ENCODE measurements at places on chromosomes 5 and 9.

DNA sequence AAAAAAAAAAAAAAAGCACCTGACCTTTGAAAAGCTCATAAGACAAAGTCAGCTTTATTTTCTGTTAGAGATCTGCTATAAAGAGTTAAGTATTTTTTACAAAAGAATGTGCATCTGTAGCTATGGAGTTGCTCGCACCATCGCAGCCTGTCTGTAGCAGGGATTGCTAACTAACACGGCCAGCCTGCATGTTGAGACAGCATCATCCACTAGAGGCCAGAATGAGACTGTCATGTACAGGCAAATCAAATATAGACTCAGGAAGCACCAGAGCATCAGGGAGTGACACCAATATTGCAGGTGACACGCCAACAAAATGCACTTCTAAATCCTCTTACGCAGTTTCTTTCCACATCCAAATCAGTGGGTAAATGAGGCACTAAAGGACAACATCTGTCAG, 136.3 kb upstream of the RASEF start:
- DNase-seq: no peak

- DNase-seq: no peak
Observed at GRCh38 chr9:87497604-87498045, at the start of gene DAPK1. Gene DAPK1, plus strand, starts transcription at chr9:87497867. Its CDS starts 1,211 bp downstream, at chr9:87499078.

- no peak for DNase-seq
Observed at GRCh38 chr5:178440181-178440580, 150.0 kb downstream of the COL23A1 start.

DNA sequence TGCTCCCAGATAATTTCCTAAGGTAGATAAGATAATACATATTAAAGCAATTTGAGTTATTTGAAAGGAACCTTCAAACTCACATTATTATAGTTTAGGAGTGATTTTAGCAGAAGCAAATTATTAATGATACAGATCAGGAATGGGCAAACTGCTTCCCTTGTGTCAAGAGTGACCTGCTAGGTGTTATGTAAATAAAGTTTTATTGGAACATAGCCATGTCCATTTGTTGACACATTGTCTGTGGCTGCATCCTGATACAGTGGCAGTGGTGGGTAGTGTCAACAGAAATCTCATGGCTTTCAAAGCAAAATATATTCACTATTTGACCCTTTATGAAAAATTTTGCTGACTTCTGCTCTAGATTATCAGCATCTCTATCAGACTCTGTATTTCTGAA, 11.4 kb upstream of the BASP1 start:
- no peak for DNase-seq

- no peak for DNase-seq
Observed at GRCh38 chr9:95912773-95913172, 37.3 kb downstream of the ERCC6L2 start.

- DNase-seq: no peak
Observed at GRCh38 chr5:5066276-5067186, 73.6 kb upstream of the ADAMTS16 start.

GRCh38 chr9:117927354-117927753, 223.2 kb downstream of the TLR4 start:
- no peak for DNase-seq

GRCh38 chr9:71955300-71955915, 44.0 kb downstream of the C9orf85 start:
- DNase-seq: no peak

DNA sequence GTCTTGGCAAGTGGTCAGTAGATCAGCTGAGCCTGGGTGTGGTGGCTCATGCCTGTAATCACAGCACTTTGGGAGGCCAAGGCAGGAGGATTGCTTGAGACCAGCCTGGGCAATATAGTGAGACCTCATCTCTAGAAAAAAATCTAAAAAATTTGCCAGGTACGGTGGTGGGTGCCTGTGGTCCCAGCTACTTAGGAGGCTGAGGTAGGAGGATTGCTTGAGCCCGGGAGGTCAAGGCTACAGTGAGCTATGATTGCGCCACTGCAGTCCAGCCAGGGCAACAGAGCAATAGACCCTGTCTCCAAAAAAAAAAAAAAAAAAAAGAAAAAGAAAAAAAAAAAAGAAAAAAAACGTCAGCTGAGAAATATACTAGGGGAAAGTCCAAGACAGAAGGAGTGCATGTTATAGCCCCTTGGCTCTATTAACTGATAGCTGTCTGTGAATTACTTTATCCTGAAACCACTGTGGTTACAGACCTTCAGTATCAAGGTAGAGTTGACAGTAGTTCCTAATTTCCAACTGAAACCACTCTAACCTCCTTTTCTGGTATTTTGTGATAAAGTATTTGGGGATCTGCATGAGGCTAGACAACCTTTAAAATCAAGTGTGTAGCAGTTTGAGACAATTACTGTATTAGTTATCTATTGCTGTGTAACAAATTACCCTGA, 2.3 kb upstream of the INIP start:
- DNase-seq: no peak

DNA sequence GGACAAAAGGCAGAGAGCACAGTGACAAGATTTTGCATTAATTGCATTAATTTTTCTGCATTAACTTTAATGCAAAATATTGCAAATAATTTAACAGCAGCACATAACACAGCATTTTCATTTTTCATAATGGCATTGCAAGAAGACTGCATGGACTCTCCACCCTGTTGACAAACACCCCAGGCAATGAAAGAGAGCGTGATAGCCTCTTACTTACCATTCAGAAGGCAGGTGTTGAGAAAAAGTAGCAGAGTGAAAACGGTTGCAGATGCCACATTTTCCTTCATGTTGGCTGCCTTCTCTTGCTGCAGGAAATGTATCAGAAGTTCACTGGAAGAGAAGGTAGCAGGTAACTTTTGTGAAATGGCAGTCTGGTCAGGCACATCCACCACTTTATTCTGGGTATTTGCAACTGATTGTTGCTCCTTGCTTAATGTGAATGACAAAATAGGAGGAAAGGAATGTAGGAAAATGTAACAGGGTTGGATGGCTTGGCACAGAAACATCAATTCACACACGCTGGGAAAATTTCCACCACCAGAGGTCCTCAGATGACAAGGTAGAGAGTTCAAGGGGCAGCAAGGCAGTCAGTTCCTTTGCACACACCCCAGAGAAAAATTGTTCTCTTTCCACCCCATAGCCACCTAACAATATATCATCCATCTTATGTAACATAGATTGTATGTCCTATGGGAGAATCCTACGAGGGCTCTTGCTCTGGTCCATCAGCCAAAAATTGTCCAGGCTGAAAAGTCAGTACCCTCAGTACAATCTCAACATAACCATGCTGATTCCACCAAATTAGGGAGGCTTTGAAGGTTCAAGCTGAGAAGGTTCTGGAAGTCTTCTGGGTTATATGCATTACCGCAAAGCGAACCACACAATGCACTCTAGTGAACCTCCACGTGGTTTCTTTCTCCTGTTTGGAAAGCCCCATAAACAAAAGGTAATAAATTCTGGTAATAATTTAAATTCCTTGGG, 41.9 kb upstream of the AGXT2 start:
- DNase-seq: peak; percentile 14

- DNase-seq: no peak
Observed at GRCh38 chr9:125971050-125971449, 223.9 kb downstream of the PBX3 start.

DNA sequence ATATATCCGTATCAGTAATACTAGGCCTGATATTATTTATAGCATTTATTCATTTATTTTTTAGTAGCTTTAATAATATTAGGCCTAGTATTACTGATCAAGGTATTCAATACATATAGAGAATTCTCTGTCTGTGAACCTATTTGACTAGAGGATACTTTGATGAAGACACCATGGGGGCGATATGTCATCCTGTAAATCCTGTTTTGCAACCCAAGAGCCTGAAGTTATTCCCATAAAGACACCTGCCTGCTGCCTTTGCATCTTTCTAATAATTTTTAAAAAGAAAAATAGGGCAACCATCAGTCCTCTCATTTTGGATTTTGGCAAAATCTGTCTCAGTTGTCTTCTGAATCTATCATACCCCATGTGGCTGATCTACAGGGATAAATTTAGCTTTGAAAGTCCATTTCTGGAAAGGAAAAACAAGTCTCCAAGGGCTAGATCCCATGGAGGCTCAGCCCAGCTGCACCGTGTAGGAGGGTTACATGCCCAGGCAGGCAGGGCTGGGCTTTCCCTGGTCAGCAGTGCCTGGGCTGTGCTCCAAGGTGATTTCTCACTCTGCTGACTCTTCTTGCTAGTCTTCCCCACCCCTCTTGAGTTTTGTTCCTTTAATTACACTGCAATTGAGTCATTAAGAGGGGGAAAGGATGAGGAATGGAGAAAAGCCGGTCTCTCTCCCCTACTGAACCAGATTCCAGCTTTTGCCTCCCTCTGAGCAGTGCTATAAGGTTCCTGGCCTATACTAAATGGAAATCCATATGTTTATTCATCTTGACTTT, 169.0 kb downstream of the TRIM32 start:
- no peak for DNase-seq

DNA sequence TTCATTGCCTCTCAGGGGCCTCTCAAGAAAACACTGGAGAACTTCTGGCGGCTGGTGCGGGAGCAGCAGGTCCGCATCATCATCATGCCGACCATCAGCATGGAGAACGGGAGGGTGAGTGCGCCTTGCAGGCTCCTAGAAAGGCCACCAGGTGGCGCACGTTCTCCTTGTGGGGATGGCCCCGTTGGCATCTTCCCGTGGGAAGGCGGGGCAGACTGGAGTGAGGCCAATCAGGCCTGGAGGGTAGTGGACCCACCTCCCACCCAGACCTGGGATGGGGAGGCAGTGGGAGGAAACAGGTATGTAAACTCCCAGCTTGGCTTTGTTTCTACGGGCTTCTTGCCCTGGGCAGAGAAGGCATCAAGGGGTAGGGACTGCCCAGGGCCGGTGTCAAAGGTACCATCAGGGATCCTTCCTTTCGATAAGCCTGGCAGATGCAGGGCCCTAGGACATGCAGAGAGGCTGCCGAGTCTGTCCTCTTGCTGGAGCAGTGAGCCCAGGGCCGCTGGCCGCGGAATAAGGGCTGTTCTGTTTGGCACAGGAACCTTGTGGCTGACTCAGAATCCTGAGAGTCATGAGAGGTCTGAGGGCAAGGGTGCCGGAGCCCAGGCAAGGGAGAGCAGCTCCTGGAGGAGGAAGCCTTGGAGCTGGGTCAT, 18.9 kb upstream of the SPTLC1 start:
- DNase-seq: peak; percentile 52

GRCh38 chr5:179906795-179907555, 722 bp downstream of the TBC1D9B start:
- DNase-seq: no peak

- no peak for DNase-seq
Observed at GRCh38 chr5:146070746-146071145, 34.6 kb downstream of the PLAC8L1 start.

DNA sequence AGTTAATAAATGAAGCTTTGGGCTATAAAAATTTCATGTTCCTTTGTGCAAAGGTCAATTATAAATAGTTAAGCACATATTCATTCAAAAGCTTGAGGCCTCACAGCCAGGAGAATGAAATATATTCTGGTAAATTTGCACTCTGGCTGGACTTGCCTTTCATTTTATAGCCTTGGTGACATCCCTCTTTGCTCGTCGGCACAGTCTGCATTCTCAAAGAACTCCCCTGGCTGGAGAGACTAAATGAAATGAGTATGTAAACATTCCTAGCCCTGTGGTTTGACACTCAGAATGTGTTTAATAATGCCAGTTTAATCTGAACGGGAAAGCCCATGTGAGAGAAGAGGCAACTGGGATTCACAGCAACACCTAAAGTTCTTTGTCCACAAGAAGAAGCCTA, 285.6 kb downstream of the BRINP1 start:
- DNase-seq: no peak

DNA sequence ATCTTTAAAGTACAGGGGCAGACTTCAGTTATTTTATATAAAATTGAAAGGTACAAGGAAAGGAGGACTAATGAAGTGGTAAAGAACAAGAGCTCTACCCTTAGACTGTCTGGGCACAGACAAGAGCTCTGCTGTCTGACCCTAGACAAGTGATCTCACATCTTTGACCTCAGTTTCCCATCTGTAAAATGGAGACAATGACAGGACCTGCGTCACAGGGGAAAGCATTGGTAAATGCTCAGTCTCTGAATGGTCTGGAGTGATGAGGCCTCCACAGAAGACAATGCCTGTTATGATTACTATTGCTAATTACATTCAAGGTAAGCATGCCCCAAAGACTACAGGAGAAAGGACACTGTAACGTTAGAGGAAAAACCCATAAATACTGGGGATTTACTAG, 37.5 kb downstream of the ANKH start:
- no peak for DNase-seq
